Esophagus muscularis mucosa (tissue), 4 donors: ENCODE measurements at places on chromosomes 7 and 10.

DNA sequence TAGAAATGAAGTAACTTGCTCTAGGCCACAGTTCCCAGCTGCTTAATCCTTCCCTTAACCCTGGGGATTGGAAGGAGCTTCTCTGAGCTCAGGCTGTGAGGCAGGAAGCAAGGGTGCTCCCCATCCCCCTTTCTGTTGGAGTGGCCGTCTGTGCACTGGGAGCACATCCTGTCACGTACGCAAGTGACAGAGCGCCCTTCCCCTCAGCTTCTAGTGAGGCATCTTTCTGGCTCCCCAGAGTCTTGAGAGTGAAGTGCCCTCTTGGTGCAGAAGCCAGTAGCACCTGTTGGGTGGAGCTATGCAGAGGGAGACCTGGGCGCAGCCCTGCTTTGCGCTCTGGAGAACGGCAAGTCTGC lies 47.8 kb downstream of the SHH start:
- no peak for DNase-seq

DNA sequence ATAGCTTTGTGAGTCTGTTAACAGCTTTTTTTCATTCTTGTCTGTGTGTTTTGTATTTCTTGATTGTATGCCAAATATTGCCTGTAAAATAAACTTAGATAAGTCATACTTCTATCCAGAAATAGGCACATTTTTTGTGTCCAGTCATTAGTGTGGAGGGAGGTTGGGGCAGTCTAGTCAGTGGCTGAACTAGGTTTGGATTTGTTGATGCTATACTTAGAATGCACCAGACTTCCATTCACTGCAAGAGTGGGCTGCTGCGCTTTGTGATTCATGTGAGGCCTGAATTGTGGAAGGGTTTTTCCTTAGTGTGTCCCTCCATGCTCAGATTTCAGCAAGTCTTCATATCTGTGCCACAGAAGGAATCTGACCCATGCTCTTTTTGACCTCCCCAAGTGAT lies 50.0 kb downstream of the TRUB1 start:
- DNase-seq = no peak

- no peak for DNase-seq
Measured at GRCh38 chr7:80508440-80508839, 3.4 kb downstream of the GNAT3 start.

DNA sequence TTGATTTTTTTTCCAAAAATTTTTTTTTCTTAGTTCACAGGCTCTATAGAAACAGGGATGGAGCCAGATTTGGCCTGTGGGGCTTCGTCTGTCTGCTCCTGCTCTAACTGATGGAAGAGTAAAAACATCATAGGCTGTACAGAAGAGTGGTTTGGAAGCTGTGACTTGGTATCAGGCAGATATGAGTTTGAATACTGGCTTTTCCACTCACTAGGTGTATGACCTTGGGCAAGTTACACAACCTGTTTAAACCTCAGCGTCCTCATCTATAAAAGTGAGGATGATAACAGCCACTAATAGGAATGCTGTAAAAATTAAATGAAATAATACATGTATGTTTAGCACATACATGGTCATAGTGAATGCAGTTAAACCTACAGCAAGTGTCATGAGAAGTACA lies 26.9 kb upstream of the DNAJC1 start:
- DNase-seq = no peak

- no peak for DNase-seq
Measured at GRCh38 chr10:114283091-114283490, 44.0 kb downstream of the VWA2 start.

DNA sequence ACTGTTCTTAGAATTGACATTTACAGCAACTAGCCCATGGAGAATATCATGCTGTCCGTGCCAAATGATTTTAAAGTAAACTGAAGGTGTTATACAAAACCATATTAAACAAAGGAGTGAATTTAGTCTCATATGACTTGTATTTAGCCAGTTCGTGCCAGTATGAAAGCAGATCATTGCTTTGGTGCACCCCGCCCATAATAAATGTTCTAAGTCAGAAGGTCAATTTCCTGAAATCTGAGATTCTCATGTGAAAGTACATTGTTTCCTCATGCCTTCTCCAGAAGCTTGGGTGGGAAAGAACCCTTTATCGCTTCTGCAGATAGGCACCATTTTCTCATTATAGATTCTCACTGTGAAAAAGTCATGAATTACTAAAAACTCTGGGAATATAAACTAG lies 106.4 kb downstream of the CAMK1D start:
- no peak for DNase-seq
